ENCODE measurements at places on chromosomes 4 and X.

- no peak for DNase-seq
These were observed 12.4 kb upstream of the ZCCHC13 start for GRCh38 chrX:74291577-74291963.

DNA sequence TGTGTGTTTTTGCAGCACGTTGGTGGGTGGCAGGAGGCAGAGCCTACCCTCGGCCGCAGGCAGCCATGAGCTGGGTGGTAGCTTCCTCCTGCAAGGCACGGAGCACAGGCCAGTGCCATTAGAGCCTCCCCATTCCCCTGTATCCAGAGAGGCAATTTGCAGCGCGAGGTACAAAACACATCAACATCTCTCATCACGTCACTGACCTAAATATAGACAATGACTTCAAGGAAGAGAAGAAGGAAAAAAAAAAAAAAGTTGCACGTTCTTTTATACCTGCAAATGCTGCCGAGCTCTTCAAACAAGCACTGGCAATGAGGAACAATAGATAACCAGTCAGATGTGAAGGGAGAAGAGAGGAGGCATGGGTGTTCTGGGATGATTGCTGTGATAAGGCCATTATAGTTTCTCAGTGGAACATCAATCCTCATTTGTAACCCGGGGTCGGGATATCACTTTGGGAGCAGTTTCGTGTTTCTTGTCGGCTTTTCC lies 159.9 kb downstream of the MGST2 start:
- no peak for DNase-seq

GRCh38 chrX:91257388-91257787 lies 177.3 kb upstream of the PABPC5 start:
- DNase-seq, result no peak

DNA sequence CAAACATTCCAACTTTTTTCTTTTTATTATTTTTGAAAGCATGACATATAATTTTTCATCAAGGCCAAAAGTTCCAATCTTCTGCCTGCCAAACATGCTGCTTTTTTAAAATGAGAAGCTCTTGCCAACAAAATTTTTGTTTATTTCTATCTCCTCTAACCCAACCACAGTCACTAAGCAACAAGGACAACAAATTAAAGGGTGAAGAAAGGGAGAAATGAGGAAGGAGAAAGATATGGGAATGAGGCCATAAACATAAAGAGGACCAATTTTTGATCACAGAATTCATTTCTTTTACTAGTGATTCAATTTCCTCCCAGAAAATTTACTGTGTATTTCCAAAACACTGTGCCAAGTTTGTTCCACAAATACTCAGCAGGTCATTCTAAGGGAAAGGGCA lies 537.0 kb upstream of the DIAPH2 start:
- no peak for DNase-seq

DNA sequence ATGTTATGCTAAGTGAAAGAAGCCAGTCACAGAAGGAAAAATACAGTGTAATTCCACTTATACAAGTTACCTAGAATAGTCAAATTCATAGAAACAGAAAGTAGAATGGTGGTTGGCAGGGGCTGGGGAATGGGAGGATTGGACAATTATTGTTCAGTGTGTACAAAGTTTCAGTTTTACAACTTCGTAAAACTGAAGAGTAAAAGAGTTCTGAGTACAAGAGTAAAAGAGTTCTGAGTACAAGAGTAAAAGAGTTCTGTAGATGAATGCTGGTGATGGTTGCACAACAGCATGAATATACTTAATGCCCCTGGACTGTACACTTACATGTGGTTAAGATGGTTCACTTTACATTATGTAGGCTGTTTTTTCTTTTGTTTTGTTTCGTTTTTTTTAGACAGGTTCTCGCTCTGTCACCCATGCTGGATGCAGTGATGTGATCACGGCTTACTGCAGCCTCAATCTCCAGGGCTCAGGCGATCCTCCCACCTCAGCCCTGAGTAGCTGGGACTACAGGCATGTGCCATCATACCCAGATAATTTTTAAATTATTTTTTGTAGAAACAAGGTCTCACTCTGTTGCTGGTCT lies 230.9 kb downstream of the SOWAHB start:
- DNase-seq, result no peak

- no peak for DNase-seq
These were observed 58.5 kb downstream of the NCAPG start for GRCh38 chr4:17869327-17869726.

GRCh38 chr4:64539234-64539849 lies 130.1 kb upstream of the TECRL start:
- no peak for DNase-seq

DNA sequence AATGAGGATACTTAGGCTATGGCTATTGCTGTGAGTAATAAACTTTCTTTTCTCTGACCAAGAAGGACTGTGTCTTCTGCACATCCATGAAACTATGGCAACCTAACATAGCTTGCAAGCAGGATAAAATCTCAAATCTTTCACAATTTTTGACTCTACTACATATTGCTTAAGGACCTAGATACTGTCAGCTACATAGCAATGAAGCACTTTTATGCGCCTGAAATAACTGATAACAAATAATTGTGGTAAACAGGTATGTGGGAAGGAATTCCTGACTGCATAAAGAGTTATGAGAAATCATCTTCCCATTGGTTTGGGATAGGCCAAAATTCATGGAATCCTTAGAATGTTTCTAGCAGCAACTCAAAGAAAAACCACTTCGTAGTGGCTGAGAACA lies 41.2 kb upstream of the PDGFC start:
- no peak for DNase-seq

GRCh38 chr4:74793757-74794381 lies 454 bp downstream of the BTC start:
- no peak for DNase-seq

DNA sequence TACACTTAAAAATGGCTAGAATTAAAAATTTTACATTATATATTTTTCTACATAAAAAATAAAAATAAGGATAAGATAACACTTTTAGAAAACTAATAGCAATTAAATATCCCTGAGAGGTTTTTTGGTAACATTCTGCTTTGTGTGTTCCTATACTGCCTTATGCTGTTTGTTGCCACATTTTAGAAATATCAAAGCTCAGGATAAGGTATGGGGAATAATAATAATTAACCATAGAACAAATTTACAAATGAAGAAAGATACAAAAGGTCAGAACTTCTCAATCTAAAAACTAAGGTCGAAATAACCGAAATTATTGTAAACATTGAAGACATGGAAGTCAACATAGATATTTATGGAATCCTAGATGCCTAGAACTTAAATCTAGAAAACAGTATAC lies 71.4 kb downstream of the COX7B2 start:
- no peak for DNase-seq

- no peak for DNase-seq
These were observed 119.8 kb upstream of the TEX13D start for GRCh38 chrX:124212622-124213021.

- no peak for DNase-seq
These were observed 83.7 kb upstream of the ETNPPL start for GRCh38 chr4:108846568-108846967.

DNA sequence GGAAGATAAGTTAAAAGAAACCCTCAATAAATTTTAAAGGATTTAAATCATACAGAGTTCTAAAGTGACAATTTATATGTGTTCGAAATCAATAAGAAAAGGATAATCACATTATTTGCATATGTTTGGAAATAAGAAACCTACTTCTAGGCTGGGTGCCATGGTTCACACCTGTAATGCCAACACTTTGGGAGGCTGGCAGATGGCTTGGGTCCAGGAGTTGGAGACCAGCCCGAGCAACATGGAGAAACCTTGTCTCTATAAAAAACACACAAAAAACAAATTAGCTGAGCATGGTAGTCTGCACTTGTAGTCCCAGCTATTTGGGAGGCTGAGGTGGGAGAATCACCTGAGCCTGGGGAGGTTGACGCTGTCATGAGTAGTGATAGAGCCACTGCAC lies 8.1 kb upstream of the SAP30 start:
- no peak for DNase-seq

DNA sequence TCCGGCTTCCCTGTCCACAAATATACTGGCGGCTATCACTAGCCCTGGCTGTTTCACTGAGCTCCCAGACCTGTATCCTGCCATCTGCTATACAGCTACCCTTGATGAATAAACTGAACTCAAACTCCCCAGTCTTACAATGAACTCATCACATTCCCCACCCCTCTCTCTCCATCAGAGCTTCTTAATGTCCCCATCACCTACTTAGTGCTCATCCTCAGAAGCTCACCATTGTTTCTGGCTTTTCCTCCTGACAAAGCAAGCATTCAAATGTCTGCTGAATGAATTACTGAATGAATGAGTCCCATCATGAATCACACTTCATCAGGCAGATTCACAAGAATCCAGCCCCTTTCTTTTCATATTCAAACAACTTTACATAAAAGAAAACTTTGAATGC lies 5.7 kb upstream of the DGAT2L6 start:
- no peak for DNase-seq

- no peak for DNase-seq
These were observed 11.2 kb upstream of the GNRHR start for GRCh38 chr4:67765401-67765800.

GRCh38 chr4:7608046-7608445 lies 173.3 kb upstream of the PSAPL1 start:
- DNase-seq, result no peak

GRCh38 chr4:26174027-26174426 lies 146.8 kb upstream of the RBPJ start:
- no peak for DNase-seq

- no peak for DNase-seq
These were observed 549 bp downstream of the CPEB2 start for GRCh38 chr4:15002659-15003400.

- no peak for DNase-seq
These were observed 78.0 kb upstream of the CLNK start for GRCh38 chr4:10762561-10762960.

- no peak for DNase-seq
These were observed 16.5 kb upstream of the FGFR3 start for GRCh38 chr4:1776521-1777161.

DNA sequence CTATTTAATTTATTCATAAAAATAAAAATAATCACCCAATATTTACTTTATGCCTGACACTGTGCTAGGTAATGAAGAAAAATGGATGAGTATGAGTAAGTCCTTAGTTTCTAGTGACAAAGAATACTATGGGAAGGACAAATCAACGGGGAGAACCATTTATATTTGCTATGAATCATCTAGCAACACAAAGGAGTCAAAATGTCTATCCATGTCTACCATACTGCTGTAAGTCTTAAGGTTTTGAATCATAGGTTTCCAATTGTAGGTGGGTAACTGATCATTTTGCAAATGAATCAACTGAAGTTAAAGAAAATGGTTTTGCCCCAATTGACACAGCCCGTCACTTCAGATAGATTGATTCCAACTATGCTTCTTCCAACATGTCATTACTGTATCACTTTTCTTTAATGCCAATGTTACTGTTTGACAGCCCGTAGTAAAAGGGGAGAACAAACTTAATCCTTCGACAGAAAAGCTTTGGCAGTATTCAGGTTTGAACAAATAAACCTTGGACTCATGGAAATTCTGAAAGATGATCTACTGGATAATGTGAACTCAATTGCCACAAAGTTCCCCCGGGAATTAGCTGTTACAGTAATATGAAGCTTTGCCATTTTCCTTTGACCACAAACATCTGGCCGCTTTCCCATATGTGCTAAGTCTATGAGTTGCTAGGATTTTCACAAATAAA lies 3.2 kb downstream of the TDO2 start:
- DNase-seq, result no peak

DNA sequence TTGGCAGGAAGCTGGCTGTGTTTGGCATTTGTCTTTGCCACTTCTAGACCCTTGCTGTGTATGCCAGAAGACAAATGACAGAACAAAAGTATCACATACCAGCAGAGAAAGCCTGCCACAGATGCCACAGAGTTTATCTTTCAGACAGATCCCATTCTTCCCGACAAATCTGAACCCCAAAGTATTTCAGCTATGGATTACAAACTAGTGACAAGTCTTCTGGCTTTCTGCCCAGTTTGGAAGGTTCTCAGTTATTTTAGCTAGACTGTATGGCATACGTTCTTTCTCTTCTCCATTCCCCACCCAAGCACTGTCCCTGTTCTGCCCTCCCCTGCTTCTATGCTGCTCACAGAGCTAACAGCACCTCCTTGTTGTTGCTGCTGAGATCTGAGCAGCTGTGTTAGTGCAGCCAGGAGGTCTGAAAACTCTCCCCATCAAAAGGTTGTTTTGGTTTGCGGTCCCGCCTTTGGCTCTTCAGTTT lies 236.7 kb downstream of the FRAS1 start:
- no peak for DNase-seq

GRCh38 chrX:153029875-153030274 lies 26.4 kb upstream of the PNMA3 start:
- no peak for DNase-seq

GRCh38 chr4:185256446-185256845 lies 47.0 kb downstream of the SNX25 start:
- DNase-seq, result no peak

DNA sequence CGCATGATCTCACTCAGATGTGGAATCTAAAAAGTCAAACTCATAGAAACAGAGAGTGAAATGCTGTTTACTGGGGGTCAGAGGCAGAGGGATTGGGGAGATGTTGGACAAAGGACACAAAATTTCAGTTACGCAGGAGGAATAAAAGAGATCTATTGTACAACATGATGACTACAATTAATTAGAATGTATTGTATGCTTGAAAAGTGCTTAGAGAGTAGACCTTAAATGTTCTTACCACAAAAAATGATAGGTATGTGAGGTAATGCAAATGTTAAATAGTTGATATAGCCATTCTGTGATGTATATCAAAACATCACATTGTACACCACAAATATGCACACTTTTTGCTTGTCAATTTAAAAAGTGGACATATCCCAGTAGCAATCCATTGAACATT lies 36.1 kb upstream of the PHKA2 start:
- DNase-seq, result no peak

GRCh38 chrX:10597871-10598270 lies 22.5 kb downstream of the MID1 start:
- DNase-seq, result no peak

DNA sequence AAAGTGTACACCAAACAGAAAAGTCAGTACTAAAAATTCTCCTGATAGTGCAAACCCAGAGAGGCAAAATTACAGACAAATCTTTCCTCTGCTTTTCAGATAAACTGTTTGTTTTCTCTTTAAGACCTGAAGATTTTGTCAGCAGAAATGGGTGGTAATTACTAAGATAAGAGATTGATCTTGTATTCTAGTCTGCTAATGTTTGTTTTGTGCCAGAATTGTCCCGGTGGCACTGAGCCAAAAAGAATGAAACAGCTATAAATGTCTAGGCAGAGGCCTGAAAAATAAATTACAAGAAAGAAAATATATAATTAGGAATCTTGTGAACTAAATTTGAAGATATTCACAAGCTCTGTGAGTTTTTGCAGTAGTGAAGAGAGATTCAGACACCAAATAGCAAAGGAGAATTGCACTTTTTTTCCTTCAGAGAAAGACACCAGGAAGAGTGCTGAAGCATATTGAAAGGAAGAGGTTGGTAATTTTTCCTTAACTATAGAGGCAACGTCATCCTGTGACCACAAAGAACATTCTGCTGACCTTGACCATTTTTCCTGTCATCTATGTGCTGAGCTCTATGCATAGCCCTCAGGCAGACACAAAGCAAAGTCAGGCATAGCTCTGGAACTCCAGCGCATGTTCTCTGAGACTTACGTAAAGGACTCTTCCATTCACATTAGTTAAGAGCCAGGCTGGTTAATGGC lies 314.5 kb upstream of the RASGEF1B start:
- DNase-seq, result no peak

- DNase-seq, result no peak
These were observed 410 bp downstream of the GNL3L start for GRCh38 chrX:54530357-54530900.
